ENCODE measurements at places on chromosomes 2 and 18. TPM values are rescaled to one million over a fixed set of nuclear protein-coding genes. Genes with fewer than 3 reads are reported as not detected.

The MALL gene
- total RNA-seq = 92.8 TPM

The CHRND gene
- total RNA-seq = not detected

The HDLBP gene
- 393 TPM for total RNA-seq

The DUSP11 gene
- 40.8 TPM for total RNA-seq

The CCBE1 gene
- total RNA-seq = 3.2 TPM

The GALR1 gene
- not detected for total RNA-seq

The TRIM43 gene
- not detected for total RNA-seq

The AQP12B gene
- not detected for total RNA-seq

The RBM43 gene
- total RNA-seq = 4.0 TPM

The RMDN2 gene
- 4.5 TPM for total RNA-seq

The EIPR1 gene
- 31.2 TPM for total RNA-seq

The TCF23 gene
- not detected for total RNA-seq

The C1QL2 gene
- not detected for total RNA-seq

The EPHA4 gene
- 48.2 TPM for total RNA-seq

The SDC1 gene
- total RNA-seq = 864 TPM

The TUBB8B gene
- total RNA-seq = not detected

The ZNF396 gene
- total RNA-seq = 1.1 TPM

The AP1S3 gene
- total RNA-seq = 6.4 TPM

The OR6B2 gene
- not detected for total RNA-seq

The ZNF804A gene
- total RNA-seq = not detected

All from lower leg skin (tissue), 4 donors.